Sciatic nerve (tissue), 2 donors: ENCODE measurements at places on chromosomes 12 and 14. TPM values are rescaled to one million over a fixed set of nuclear protein-coding genes. Genes with fewer than 3 reads are reported as not detected.
A peak's percentile ranks its signal among the peaks of the same experiment; 100 is the strongest.

- DNase-seq: no peak
Observed at GRCh38 chr14:41532255-41532654, 74.4 kb upstream of the LRFN5 start.

DNA sequence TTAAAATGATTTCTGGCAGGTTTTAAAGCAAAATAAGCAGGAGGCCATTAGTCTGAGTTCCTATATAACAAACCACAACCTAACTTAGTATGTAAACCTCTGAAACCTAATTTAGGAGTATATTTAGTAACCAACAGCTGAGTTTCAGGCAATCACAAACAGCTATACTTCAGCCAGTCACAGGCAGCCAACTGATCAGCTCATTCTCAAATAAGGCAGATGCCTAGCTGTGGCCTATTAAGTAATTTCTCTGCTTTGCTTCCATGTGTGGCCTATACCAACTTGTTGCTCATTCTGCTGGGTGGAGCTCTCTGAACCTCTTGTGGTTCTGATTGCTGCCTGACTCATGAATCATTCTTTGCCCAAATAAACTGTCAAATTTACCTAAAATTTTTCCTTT lies 408.9 kb upstream of the FBXO33 start:
- no peak for DNase-seq

DNA sequence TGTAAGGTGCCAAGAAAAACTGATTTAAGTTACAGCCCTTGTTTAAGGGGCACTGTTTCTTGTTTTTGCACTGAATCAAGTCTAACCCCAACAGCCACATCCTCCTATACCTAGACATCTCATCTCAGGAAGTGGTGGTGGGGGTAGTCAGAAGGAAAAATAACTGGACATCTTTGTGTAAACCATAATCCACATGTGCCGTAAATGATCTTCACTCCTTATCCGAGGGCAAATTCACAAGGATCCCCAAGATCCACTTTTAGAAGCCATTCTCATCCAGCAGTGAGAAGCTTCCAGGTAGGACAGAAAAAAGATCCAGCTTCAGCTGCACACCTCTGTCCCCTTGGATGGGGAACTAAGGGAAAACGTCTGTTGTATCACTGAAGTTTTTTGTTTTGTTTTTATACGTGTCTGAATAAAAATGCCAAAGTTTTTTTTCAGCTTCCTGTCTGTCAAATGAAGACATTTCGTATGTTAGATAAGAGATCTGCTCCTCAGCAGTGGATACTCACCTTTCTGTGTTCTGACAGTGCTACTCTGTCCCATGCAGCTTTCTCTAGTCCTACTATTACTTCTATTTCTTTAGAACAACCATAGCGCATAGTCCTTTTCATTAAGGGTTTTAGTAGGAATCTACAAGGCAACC lies 1.2 kb upstream of the PA2G4 start:
- DNase-seq: no peak

DNA sequence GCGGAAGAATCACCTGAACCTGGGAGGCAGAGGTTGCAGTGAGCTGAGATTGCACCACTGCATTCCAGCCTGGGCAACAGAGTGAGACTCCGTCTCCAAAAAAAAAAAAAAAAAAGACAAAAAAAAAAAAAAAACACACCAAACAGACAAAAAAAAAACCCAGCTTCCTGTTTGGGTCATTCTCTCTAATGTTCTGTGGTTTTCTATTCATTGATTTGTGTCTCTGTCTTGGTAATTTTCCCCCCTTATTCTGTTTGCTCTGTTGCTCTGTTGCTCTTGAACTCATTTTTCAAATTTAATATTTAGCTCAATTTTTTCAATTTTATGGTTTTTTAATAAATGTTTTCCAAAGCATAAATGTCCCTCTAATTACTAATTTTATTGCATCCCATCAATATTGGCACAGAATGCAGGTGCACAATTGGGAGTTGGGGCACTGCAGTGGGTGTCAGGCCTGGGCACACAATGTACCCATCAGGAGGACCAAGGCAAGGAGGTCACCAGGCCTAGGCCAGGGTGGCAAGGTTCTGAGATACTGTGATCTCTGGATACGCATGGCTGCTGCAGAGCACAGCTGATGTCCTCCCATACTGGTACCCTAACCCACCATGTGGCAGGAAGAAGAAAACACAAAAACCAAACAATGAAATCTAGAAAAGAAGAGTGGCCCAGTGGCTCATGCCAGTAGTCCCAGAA lies 8.0 kb upstream of the GNPTAB start:
- DNase-seq: no peak

DNA sequence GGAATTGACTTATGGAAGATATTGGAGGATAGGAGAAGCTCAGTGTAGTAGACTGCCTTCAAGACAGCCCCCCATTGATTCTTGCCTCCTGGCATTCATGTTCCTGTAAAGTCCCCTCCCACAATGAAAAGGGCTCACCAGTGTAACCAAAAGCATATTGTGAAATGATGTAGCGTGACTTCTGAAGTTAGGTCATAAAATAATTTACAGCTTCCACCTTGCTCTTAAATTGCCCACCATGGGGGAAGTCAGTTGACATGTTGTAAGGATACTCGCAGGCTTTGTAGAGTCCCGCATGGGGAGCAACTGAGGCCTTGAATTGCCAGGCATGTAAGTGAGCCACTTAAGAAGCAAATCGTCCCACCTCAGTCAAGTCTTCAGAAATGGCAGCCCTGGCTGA lies 25.1 kb downstream of the GTSF1 start:
- DNase-seq: no peak

The POTEM gene
- total RNA-seq: not detected

- no peak for DNase-seq
Observed at GRCh38 chr14:29895591-29896083, 32.0 kb downstream of the PRKD1 start.

DNA sequence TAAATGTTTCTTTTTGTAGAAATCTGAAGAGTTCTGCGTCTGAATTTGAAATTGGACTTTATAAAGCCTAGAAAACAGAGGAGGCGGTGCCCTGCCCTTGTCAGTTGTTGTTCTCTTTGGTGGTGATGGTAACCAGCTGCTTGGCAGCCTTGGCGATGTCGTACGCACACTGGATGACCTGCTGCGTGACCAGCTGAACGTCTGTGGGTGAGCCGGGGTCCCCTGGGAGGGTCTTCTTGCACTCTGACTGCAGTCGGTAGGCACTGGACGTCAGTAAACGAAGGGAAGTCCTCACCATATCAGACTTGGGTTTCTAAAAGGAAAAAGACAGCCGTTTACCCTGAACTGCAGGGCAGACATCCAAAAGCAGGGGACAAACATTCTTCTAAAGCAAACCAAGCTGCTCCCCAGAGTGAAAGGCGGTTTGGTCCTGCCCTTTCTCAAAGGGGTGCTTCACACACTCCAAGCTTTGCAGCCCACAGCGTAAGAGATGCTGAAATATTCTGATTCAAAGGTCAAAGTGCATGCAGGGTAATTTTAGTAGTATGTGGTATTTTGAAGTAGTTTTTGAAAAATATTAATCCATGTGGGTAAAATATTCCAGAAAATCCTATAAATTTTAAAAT lies 32.9 kb downstream of the TCHP start:
- peak; percentile 70 for DNase-seq

The UTP20 gene
- total RNA-seq: 13.0 TPM

The CACNA1C gene
- total RNA-seq: 9.0 TPM

The SDR9C7 gene
- 0.18 TPM for total RNA-seq

DNA sequence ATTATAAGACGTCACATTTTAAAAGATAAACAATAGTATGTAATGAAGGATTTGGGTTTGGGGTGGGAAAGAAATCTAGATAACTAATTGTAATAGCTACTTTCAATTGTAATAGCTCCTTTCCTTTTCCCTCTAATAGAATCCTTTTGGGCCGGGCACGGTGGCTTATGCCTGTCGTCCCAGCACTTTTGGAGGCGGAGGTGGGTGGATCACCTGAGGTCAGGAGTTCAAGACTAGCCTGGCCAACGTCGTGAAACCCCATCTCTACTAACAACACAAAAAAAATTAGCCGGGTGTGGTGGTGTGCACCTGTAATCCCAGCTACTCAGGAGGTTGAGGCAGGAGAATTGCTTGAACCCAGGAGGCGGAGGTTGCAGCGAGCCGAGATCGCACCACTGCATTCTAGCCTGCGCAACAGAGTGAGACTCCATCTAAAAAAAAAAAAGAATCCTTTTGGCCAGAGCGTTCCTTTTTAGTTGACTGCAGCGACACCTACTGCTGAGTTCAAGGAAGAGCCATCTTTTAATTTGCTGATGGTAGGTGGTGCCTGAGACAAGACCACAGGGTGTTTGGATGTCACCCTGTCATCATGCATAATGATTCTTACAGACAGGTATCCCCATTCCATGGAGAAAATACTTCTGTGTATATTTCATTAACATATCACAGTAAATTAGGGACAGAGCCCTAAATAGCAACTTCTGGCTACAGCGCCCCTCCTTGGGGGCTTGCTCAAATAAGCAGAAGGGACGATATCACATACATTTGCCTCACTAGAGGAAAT lies 79.5 kb downstream of the ARMH4 start:
- no peak for DNase-seq

The SLC25A21 gene
- 1.4 TPM for total RNA-seq

GRCh38 chr12:22307811-22308210 lies 26.7 kb downstream of the ST8SIA1 start:
- no peak for DNase-seq

The KRT5 gene
- total RNA-seq: 2.6 TPM

- no peak for DNase-seq
Observed at GRCh38 chr12:6828781-6829535, 751 bp downstream of the P3H3 start.

DNA sequence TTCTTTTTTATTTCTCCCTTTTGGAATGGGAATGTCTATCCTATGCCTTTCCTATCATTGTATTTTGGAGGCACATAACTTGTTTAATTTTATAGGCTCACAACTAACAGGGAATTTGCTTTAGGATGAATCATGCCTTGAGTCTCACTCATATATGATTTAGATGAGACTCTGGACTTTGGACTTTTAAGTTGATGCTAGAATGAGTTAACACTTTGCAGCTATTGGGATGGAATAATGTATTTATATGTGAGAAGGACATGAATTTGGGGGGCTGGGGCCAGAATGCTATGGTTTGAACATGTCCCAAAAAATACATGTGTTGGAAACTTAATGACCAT lies 365.3 kb downstream of the ZFP36L1 start:
- DNase-seq: no peak

GRCh38 chr14:49417790-49418189 lies 168.4 kb downstream of the RPS29 start:
- no peak for DNase-seq

GRCh38 chr12:62250671-62251608 lies 9.3 kb upstream of the USP15 start:
- no peak for DNase-seq

DNA sequence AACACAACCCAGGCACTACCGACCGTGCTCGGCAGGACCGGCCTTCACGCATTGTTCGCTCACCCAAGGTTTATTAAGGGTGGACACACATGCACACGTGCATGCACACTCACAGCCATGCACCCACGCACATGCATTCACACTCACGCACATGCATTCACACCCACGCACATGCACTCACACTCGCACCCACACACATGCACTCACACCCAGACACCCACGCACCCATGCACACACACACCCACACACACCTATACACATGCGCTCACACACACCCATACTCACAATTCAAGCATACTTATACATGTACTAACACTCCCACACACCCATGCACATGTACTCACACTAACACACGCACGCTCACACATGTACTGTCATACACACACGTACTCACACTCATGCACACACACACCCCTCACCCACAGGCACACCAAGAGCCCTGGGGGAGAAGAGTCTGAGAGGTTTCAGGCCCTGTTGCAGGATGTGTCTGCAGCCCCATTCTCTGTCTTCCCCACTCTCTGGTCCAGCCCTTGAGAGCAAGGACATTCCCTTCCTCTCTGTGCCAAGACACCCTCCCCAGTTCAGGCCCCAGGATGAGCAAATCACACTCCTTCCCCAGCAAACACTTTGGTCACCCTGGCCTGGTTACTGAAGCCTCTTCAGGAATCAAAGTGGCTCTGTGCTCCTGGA lies 49.4 kb upstream of the BCL11B start:
- DNase-seq: no peak

The GAS2L3 gene
- 232 TPM for total RNA-seq

DNA sequence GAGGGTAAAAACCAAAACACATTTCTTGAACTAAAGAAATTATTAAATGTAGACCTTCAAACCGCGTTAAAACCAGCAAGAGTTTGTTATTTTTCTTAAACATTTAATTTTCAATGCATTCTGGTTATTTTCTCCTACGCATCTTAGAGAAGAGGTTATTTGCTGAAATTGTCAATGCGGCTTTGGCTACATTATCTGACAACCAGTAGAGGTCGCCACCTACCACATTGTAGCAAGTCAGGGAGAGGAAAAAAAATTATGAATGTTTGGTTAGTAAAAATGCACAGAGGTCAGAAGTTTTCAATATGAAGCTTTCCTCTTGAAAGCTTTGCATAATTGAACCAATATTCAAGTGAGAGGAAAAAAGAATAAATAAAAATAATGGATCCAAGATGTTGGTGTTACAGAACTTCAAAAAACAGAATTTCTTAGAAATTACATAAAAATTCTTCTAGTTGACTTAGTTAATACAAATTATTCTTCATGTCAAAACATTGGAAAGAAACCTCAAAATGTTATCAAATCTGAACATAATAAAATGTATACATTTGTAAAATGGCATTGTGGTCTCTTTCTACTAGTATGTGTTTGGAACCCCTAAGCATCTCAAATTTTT lies 159.4 kb upstream of the TMTC2 start:
- DNase-seq: no peak

- DNase-seq: no peak
Observed at GRCh38 chr12:2083561-2083960, 30.8 kb downstream of the CACNA1C start.

The MED6 gene
- 44.7 TPM for total RNA-seq

GRCh38 chr12:120368789-120369602 lies at the start of gene MSI1:
Gene MSI1 (minus strand): TSS chr12:120369164. CDS start chr12:120369091, 73 bp downstream.
- no peak for DNase-seq

DNA sequence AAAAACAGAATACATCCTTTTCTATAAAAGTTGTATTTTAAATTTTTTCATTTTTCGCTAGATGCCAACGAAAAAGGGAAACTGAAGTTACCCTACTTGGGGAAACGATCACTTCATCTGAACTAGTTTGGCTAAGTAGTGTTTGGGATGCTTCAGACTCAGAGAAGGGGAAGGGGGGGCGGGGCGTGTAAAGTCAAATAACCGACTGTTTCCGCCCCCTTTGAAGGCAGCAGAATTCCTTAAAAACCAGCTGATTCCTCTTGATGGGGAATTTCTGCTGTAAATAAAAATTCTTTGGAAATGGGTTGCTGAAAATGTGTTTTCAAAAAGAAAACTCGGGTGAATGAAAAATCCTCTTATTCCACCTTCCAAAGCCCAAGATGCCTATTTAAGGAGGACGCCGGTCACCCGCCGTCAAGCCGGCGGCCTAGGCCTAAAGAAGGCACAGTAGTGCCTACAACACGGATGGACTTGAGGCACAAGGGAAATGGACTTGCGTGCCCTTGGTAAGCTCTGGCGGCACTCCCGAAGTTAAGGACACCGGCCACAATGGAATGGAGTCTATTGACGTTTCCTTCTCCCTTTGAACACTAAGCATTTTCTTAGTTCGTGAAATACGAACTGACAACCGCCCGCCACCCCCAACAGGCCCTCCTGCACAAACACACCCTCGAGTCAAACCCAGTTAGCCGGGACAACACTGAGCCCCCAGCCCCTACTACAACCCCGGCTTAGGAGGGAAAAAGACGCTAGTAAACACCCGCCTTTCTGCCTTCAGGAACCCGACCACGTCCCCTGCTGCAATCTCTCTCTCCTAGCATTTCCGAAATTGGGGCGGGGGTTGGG lies 1.9 kb downstream of the ATXN2 start:
- peak; percentile 65 for DNase-seq
